Effector memory CD4-positive, alpha-beta T cell (primary cell): ENCODE measurements at places on chromosomes 16 and 17.
A peak's percentile ranks its signal among the peaks of the same experiment; 100 is the strongest.

GRCh38 chr17:29331708-29332085 is 37.7 kb upstream of the NUFIP2 start:
- no peaks in the 10 kb centered on the region for H3K36me3 ChIP-seq
- DNase-seq, result no peak
- H3K4me1 ChIP-seq, result no peaks in the 10 kb centered on the region
- H3K27me3 ChIP-seq, result no peaks in the 10 kb centered on the region
- no peak overlapping the region for H3K27ac ChIP-seq
- no peak overlapping the region for H3K4me3 ChIP-seq

GRCh38 chr17:81386646-81387099 is 8.6 kb upstream of the BAHCC1 start:
- peaks cover 5% of the 10 kb centered on the region for H3K4me1 ChIP-seq
- no peak overlapping the region for H3K27ac ChIP-seq
- H3K27me3 ChIP-seq, result peaks cover 40% of the 10 kb centered on the region

GRCh38 chr16:73058616-73059409 is 10.9 kb upstream of the ZFHX3 start:
- H3K4me1 ChIP-seq, result no peaks in the 10 kb centered on the region
- no peak for DNase-seq
- no peaks in the 10 kb centered on the region for H3K36me3 ChIP-seq
- H3K4me3 ChIP-seq, result peak overlapping the region; percentile 53
- H3K27me3 ChIP-seq, result peaks cover 12% of the 10 kb centered on the region
- no peak overlapping the region for H3K27ac ChIP-seq

GRCh38 chr16:60642956-60643355 is 1393.3 kb downstream of the CDH8 start:
- no peaks in the 10 kb centered on the region for H3K27me3 ChIP-seq
- no peaks in the 10 kb centered on the region for H3K4me1 ChIP-seq
- H3K27ac ChIP-seq, result no peak overlapping the region
- no peak overlapping the region for H3K4me3 ChIP-seq
- no peaks in the 10 kb centered on the region for H3K36me3 ChIP-seq

GRCh38 chr16:1895949-1896675 is 22.1 kb downstream of the HS3ST6 start:
- DNase-seq, result no peak
- no peaks in the 10 kb centered on the region for H3K27me3 ChIP-seq
- H3K27ac ChIP-seq, result no peak overlapping the region
